ENCODE measurements at places on chromosomes 7 and 10. TPM values are rescaled to one million over a fixed set of nuclear protein-coding genes. Genes with fewer than 3 reads are reported as not detected.
A peak's percentile ranks its signal among the peaks of the same experiment; 100 is the strongest.

GRCh38 chr10:99172128-99172738 lies 63.4 kb downstream of the HPSE2 start:
- DNase-seq: peak; percentile 50

GRCh38 chr10:118287076-118287806 lies 54.9 kb downstream of the FAM204A start:
- DNase-seq: no peak

GRCh38 chr7:90944021-90944420 lies 320.2 kb upstream of the FZD1 start:
- no peak for DNase-seq

DNA sequence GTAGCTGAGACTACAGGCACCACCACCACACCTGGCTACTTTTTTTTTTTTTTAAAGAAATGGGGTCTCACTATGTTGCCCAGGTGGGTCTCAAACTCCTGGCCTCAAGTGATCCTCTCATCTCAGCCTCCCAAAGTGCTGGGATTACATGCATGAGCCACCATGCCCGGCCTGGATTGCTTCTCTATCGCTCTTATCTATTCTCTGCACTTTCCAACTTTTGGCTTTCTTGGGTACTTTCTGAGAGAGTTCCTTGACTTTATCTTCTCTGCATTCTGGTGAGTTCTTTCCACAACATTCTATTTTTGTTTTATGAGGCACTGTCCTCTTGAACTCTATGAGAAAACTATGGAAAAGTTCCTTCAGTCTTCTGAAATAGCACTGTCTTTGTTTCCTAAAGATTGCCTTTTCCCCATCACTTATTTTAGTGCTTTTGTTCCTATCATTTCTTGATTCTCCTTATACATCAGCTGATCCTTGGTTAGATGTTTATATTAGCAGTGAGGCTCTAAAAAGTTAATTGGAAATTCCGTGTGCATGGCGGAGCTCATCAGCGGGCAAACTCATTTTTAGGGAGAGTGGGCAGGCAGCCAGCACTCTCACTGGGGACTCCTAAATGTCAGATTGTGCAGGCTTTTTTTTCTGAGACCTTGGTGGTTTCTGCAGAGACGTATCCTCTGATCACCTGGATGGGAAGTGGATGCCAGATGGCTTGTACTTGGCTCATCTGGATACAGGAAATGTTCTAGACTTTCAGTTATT lies 43.9 kb downstream of the HIP1 start:
- no peak for DNase-seq

GRCh38 chr10:71372882-71373495 lies 23.7 kb upstream of the CDH23 start:
- no peak for DNase-seq

DNA sequence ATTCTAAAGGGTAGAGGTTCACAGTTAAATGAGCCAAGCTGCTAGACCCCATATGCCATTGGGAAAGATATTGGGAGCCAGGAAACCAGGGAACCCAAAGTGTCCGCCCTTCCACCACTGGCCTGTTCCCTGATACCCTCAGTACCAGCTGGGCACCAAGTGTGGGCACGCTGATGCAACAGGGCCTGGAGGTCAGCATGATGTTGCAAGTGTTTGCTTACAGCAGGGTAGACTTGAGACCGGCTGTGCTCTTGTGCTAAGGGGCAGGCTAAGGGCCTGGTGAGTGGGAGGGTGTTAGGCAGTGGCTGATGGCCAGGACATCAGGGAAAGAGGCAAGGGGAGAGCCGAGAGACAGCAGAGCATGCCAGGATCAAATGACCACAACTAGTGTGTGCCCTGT lies 21.0 kb upstream of the MYL7 start:
- no peak for DNase-seq

GRCh38 chr7:73446682-73447081 lies 13.1 kb downstream of the FZD9 start:
- no peak for DNase-seq

- no peak for DNase-seq
Measured at GRCh38 chr10:29358010-29358616, 69.2 kb downstream of the LYZL1 start.

GRCh38 chr10:126004752-126005151 lies 108.4 kb downstream of the FANK1 start:
- DNase-seq: no peak

GRCh38 chr10:2414562-2414961 lies 652.8 kb upstream of the PFKP start:
- DNase-seq: no peak

- DNase-seq: no peak
Measured at GRCh38 chr10:34489973-34490745, 324.9 kb downstream of the PARD3 start.

DNA sequence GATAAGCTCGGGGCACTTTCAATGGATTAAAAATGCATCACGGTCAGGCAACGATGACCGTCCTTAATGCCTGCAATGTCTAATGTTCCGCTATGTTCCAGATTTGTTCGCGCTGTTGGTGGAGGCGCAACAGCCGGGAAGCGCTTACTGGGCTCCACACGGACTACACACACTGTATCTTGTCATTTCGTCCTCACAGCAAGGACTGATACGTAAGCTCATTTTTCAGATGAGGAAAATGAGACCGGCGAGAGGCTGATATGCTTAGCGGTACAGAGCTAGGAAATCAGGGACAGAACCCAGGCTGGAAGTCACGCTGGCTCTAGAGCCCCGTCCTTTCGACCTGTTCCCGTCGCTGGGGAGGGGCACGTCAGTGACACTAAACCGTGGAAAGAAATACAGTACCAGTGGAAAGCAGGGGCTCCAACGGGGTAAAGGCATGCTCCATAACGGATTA lies 670 bp downstream of the TPK1 start:
- DNase-seq: peak; percentile 62

DNA sequence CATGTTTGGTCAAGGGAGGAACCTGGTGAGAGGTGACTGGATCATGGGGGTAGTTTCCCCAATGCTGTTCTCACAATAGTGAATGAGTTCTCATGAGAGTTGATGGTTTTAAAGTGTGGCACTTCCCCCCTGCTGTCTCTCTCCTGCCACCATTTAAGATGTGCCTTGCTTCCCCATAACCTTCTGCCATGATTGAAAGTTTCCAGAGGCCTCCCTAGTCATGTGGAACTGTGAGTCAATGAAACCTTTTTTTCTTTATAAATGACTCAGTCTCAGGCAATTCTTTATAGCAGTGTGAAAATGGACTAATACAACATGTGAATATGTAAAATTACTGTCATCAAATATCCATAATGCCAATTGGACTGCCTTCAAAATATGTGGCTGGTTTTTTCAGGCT lies 165.5 kb upstream of the TARP start:
- DNase-seq: no peak

DNA sequence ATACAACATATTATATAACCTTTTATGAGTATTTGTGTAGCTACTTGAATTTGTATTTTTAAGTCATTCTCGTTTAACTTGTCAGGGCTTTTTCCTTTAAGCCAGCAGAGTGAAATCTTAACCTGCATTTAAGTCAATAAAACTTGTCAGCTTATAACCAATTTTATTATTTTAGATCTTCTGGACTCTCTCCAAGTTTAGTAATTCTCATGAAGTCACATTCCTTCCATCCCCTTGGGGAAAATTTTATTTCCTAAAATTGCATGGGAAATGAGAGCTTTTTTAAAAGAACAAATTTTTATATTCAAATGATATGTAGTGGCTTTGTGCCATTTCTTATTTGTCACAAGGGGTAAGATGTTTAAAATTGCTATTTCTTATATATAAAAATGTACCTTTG lies 74.0 kb downstream of the SEPTIN7 start:
- DNase-seq: no peak

DNA sequence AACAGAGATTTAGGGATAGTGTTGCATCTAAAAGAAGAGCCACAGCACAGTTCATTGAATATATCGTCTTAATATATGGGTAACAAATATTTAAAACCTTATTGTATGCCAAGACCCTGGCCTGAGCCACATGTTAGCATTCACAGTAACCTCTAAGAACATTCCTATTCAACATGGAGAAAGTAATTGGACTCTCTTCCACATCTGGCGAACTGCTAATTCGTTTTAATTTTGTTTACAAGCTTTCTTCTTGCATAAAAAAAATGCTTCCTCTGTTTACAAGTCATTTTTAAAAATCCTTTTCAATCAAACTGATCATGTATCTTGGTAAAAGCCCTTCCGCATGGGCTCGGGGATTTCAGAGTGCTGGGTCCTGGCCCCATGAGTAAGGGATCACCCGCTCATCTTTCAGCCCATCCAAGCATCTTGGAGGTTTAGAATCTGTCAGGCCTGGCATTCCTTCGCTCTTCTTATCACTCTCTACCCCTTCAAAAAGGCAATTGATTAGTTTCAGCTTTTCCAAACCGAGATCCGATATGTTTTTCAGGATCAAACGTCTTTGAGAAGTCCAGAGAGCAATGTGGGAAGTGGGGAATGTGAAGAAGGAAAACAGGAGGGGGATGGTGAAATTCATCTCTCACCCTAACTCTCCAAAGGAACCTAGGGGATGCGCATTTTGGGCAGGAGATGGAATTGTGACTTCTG lies 7.3 kb downstream of the TWIST1 start:
- no peak for DNase-seq

DNA sequence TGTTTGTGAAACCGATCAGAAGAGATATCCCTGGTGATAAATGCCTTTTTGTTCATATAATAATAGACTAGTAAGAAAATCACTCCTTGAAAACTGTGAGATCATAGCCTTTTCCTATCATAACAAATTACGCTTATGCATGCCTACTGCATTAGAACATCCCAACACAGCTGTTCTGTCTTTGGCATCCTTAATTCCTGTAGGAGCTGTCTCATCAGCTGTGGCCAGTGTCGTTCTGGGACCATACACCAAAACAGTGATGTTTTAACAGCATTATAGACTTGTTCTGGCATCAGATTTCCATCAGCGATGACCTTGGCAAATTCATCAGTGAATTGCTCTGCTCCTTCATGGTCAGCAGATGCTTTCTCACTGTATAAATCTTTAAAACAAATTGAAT lies 423.6 kb upstream of the LRGUK start:
- DNase-seq: no peak

DNA sequence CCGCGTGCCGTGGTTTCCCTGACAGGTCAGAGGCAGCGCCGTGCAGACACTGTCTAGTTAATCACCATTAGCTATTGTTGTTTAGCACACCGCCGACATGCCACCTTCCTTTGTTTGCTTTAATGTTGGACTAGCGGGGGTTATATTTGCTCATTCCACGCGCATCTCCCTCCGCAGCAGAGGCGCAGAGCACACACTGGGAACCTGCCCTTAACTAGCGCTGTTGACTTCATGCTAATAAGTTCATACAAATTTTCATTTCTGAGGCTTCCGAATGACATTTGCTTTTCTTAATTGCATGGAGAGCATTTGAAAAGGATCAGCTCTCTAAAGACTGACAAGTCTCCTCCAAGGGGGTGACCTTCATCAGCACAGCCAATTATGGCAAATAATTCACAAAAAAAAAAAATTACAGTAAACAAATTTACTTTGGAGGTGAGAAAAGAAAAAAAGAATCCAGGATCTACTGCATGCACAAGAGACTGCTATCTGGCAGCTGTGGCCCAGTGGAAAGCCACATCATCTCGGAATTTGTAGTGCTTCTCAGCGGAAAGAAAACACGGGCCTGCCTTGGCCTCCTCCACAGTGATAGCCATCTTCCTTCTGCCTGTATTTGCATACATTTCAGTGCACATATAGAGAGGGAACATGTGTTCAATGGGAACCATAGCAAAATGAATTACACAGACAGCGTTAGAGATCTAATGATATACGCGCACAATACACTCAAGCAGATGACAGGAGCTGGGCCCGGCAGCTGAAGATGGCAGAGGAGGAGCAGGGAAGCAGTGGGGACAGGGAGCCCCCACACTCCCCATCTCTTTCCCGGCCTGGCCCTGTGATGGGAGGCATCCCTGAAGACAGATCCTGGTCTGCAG lies 94.2 kb downstream of the EBF3 start:
- no peak for DNase-seq

DNA sequence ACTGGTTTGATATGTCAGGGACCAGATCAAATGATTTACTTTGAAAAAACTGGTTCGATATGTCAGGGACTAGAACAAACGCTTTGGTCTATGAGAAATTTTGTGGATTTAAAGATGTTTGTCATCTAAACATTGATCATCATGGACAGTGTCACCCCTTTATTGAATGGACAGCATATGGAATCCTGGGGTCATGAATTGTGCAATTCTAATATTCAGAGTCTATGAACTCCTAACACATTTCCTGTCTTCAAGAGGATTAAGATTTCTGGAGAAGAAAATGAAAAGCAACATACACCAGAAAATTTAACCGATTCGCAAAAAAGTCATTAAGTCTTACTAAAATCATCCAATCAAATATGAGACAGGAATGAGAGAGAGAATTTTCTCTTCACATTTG lies 106.4 kb upstream of the FAM133B start:
- no peak for DNase-seq

GRCh38 chr7:129841465-129841864 lies 111.3 kb downstream of the UBE2H start:
- DNase-seq: no peak

DNA sequence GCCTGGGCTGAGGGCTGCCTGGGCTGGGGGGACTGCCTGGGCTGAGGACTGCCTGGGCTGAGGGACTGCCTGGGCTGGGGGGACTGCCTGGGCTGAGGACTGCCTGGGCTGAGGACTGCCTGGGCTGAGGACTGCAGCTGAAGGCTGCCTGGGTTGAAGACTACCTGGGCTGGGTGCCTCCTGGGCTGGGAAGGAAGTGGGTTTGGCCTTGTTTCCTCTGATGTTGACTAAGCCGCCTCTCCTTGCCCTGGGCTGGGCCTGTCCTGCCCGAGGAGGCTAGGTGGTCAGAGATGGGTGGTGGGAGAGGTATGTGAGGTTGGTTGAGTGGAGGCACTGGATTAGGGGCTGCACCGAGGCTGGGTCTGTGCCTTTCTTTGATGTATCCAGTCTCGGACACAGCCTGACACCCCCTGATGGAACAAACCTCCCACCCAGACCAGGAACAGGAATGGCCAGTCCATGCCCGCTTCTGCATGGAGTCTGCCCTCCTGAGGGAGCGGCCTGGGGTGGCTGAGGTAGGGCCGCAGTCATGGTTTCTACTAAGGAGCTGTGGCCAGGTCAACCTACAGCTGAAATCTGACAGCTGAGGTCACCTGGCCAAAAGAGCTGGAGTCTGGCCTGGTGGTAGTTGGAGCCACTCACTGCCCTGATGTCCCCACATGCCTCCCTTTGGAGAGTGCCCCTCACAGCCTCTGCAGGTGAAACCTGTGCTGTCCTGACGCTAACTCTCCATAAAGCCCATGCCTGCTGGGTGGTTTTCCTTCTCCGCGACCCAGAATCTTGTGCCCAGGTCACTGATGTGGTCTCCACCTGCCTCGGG lies 22.3 kb downstream of the SCART1 start:
- no peak for DNase-seq

The RBM20 gene
- 9.7 TPM for total RNA-seq

The SAMD9L gene
- total RNA-seq: 22.8 TPM

The PTER gene
- total RNA-seq: 19.6 TPM

The ZNF783 gene
- total RNA-seq: 9.2 TPM

The OR2A7 gene
- total RNA-seq: 46.2 TPM

The SLC18A3 gene
- total RNA-seq: not detected

The GIMAP7 gene
- 9.8 TPM for total RNA-seq

The ADCY1 gene
- total RNA-seq: 0.55 TPM

The GPNMB gene
- total RNA-seq: 21.3 TPM

The GRM3 gene
- not detected for total RNA-seq

The GSDME gene
- 0.96 TPM for total RNA-seq

The ZCCHC24 gene
- total RNA-seq: 125 TPM

The NPC1L1 gene
- total RNA-seq: not detected

The VENTX gene
- total RNA-seq: 0.09 TPM
